Naive thymus-derived CD4-positive, alpha-beta T cell (primary cell): ENCODE measurements at places on chromosomes 2 and 18. TPM values are rescaled to one million over a fixed set of nuclear protein-coding genes. Genes with fewer than 3 reads are reported as not detected.
A peak's percentile ranks its signal among the peaks of the same experiment; 100 is the strongest.

Gene REG1B
- not detected for polyA plus RNA-seq

Gene RBM44
- polyA plus RNA-seq: not detected

Gene SF3B6
- 114 TPM for polyA plus RNA-seq

Gene ZAP70
- polyA plus RNA-seq: 105 TPM

Gene DOK1
- polyA plus RNA-seq: 11.8 TPM

Gene RNF125
- polyA plus RNA-seq: 20.9 TPM

GRCh38 chr2:144086965-144087364 is 433.0 kb downstream of the ZEB2 start:
- H3K4me3 ChIP-seq: no peak overlapping the region
- no peak overlapping the region for H3K27ac ChIP-seq
- no peaks in the 10 kb centered on the region for H3K36me3 ChIP-seq
- H3K27me3 ChIP-seq: no peaks in the 10 kb centered on the region

GRCh38 chr18:47901624-47902362 is 28.7 kb downstream of the SMAD2 start:
- DNase-seq: no peak
- no peaks in the 10 kb centered on the region for H3K36me3 ChIP-seq
- peak overlapping the region; percentile 54 for H3K27ac ChIP-seq

DNA sequence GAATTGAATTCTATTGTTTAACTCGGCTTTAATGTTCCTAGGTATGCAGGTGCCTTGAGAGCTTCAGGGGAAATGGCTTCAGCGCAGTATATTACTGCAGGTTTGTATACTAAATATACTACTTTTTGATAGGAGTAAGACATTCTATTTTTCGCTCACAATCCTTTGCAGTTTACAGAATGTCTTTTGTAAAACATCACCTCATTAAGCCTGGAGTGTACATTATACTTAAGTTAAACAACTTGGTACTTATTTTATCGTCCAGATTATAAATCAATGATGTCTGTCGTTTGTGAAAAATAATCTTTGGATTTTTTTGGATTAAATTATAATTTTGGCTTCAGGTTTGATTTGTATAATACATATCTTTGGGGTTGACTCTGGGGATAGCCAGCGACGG is 34.4 kb downstream of the USP14 start:
- H3K36me3 ChIP-seq: no peaks in the 10 kb centered on the region
- no peak overlapping the region for H3K27ac ChIP-seq
- DNase-seq: no peak
- no peaks in the 10 kb centered on the region for H3K27me3 ChIP-seq

DNA sequence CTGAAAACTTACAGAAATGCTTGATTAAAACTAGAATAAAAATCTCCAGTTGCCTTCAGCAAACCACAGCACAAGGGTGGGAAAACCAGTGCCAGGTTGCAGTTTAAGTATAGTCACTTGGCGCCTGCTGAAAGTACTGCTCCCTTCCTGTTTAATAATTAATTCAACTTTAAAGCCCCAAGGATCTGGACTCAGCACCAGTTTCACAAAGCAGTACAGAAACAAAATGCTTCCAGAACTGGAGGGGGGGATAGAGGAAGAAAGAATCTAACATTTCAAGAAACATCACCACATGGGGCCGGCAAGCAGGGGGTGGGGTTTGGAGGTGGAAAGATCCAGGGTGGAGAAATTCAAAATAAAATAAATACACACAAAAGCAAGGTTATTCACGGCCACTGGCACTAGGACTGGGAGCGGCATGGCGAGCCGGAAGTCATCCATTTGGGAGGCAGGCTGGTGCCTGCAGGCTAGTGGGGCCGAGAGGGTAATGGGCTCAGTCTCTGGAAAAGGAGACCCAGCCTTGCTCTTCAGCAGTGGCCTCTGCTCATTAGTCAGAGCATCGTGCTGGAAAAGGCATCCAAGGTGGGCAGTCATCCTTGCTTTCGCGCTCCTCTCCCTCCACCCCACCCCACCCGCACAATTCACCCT is 85.8 kb downstream of the POU3F3 start:
- no peak for DNase-seq
- no peaks in the 10 kb centered on the region for H3K36me3 ChIP-seq
- no peak overlapping the region for H3K27ac ChIP-seq
- no peak overlapping the region for H3K4me3 ChIP-seq
- H3K4me1 ChIP-seq: no peaks in the 10 kb centered on the region

DNA sequence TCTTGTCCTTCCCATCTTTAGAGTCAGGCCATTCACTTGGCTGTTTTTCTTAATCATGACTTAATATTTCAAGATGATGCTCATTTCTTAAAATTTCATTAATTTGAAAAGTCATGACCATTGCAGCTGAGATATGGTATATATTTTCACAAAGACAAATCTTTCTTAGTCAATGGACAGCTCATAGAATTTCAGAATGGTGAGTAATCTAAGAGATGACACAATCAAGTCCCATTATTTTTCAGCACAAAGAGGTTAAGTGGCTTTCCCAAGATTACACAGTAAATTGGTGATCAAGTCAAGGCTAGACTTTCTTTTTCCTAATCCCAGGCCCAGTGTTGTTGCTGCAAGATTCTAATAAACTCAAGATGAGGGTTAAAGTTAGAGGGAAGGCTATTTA is 34.4 kb upstream of the NT5C1B start:
- no peaks in the 10 kb centered on the region for H3K36me3 ChIP-seq
- H3K4me1 ChIP-seq: no peaks in the 10 kb centered on the region
- no peak overlapping the region for H3K27ac ChIP-seq
- no peak overlapping the region for H3K4me3 ChIP-seq

- H3K27ac ChIP-seq: no peak overlapping the region
- no peaks in the 10 kb centered on the region for H3K4me1 ChIP-seq
- H3K4me3 ChIP-seq: no peak overlapping the region
- no peaks in the 10 kb centered on the region for H3K36me3 ChIP-seq
- no peaks in the 10 kb centered on the region for H3K27me3 ChIP-seq
Observed at GRCh38 chr2:178238154-178238521, 43.8 kb downstream of the OSBPL6 start.

DNA sequence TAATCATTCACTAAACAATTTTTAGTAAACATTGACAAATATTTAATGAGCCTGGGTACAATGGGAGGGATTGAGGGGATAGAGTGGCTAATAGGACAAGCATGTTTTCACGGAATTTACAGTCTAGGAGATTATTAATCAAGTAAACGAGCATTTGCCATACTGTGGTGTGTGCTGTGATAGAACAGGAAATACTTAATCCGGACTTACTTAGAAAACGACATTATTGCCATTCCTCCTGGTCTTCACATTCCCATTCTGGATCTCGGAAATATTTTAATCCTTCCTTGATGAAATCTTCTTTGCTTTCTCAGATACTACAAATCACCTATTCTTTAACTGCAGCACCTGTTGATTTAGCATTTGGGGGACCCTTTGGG is 905 bp downstream of the TTLL4 start:
- no peaks in the 10 kb centered on the region for H3K27me3 ChIP-seq
- peaks cover 8% of the 10 kb centered on the region for H3K4me1 ChIP-seq
- DNase-seq: no peak
- peak overlapping the region; percentile 86 for H3K27ac ChIP-seq
- no peaks in the 10 kb centered on the region for H3K36me3 ChIP-seq
- peak overlapping the region; percentile 79 for H3K4me3 ChIP-seq
